ENCODE measurements at places on chromosomes 16 and 17.

DNA sequence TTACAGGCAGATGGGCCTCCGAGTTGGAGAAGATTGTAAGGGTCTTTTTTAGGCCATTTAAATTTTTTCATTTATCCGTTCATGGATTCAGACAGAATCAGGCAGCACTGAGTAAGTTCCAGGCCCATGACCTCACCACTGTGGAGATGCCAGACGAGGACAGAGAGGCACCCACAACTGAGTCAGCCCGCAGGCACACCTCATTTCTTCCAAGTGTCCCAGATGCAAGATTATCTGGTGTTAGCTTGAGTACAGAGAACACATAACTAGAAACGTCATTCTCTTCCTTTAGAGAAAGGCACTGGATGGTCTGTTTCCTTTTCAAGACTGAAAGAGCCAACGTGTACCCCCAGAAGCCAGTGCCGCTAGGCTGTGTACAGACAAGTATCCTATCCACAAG is 16.9 kb downstream of the CLEC16A start:
- no peak for DNase-seq

- DNase-seq, result no peak
Observed at GRCh38 chr17:59361916-59362810, 30.7 kb downstream of the YPEL2 start.

DNA sequence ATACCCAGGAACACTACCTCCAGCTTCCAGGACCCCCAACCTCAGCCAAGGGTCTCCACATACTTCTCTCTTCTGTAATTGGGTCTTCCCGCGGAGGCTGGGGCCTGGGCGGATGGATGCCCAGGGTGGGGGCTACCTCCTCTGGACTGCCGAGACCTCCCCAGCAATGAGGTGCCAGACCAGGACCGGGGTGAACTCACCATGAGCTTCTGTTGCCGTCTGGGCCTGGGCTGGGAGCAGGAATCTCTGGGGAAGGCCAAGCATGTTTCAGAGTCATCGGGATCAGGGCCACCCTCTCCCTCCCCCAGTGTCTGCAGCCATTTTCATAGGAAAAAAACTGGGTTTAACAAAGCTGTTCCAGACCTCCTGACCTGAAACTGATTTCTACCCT is 10.3 kb upstream of the BAHCC1 start:
- DNase-seq, result no peak

GRCh38 chr16:67509016-67509415 is 19.6 kb upstream of the RIPOR1 start:
- no peak for DNase-seq

DNA sequence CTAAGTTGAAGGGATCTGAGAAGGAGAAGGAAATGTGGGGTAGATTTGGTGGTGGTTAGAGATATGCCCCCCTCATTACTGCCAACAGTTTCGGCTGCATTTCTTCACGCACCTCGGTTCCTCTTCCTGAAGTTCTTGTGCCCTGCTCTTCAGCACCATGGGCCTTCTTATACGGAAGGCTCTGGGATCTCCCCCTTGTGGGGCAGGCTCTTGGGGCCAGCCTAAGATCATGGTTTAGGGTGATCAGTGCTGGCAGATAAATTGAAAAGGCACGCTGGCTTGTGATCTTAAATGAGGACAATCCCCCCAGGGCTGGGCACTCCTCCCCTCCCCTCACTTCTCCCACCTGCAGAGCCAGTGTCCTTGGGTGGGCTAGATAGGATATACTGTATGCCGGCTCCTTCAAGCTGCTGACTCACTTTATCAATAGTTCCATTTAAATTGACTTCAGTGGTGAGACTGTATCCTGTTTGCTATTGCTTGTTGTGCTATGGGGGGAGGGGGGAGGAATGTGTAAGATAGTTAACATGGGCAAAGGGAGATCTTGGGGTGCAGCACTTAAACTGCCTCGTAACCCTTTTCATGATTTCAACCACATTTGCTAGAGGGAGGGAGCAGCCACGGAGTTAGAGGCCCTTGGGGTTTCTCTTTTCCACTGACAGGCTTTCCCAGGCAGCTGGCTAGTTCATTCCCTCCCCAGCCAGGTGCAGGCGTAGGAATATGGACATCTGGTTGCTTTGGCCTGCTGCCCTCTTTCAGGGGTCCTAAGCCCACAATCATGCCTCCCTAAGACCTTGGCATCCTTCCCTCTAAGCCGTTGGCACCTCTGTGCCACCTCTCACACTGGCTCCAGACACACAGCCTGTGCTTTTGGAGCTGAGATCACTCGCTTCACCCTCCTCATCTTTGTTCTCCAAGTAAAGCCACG is 28.3 kb downstream of the STH start:
- DNase-seq, result no peak

DNA sequence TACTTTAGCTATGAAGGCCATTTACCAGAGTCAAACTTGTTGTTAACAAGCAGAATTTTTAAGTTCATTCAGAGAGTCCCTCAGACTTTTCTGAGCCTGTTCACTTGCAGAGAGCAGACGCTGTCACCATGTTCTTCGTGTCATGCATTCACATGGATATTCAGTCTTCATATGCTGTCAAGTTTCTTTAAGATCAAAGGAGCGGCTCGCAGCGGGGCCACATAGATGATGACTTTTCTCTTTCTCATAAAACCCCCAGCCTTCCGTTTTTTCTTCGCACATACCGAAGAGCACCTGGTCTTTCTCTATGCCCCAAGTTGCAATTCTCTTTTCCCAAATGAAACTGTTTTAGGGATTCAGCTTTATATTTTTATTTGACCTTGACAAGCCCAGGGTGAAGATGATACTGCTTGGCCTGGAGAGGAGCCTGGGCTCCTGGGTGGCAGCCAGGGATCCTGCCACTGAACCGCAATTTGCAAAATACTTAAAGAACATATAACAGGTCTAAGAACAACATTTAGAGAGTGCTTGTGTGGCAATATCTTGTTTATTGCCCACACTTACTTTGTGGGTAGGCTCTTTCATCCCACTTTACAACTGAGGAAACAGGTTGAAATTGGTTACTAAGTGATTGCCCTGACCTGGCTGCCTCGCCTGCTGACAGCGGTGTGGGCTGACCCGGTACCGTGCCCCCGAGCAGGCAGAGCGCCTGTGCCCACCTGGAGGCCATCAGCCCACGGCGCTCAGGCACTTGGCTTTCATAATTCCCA is 22.9 kb downstream of the SEC14L1 start:
- DNase-seq, result no peak

DNA sequence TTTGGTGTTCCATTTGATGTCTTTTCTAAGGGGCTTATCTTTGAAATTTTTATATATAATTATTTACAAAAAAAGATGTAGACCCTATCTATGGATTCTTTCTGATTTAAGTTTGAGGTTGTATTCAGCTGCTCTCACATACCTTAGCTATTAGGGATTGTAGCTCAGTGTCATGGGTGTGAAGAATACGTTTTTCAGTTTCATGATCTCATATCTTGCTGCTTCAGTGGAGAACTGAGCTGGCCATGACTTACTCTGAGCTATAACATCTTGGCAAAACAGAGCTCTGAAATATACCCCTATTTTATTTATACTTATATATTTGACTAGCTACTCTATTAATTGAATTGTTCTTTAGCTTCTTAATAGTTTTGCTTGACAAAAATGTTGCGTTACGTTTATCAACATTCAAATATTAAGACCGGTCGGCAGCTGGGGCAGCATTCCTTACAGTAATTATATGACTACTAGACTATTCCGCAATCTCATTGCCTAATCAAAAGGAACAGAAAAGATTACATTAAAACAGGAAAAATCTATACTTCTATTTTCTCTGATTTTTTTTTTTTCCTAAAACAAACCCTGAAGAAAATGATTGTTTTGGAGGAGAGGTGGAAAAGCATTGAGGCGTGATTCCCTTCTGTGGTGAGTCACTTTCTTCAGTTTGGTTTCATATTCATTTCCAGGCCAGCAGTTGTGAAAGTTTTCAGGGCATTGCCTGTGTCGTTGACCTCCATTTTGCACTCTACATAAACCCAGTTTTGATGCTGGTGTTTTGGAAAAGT is 24.1 kb upstream of the KRT24 start:
- no peak for DNase-seq

DNA sequence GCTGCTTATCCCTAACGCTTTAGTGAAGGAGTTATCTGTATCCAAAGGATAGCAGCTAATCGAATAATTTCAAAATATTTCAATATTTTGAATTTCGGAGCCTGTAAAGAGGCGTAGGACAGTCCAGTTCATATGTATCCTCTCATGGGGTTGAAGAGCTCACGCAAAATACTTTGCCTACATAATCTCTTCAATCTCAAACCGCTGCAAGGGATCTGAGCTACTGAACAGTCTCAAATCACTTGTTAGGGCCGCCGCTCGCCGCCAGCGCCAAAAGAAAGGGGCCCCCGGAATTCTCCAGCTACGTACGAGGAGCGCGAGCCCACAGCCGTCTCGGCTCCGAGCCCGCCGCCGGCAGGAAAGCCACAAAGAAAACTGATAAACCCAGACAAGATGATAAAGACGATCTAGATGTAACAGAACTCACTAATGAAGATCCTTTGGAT is 601 bp upstream of the RFWD3 start:
- DNase-seq, result peak; percentile 13

DNA sequence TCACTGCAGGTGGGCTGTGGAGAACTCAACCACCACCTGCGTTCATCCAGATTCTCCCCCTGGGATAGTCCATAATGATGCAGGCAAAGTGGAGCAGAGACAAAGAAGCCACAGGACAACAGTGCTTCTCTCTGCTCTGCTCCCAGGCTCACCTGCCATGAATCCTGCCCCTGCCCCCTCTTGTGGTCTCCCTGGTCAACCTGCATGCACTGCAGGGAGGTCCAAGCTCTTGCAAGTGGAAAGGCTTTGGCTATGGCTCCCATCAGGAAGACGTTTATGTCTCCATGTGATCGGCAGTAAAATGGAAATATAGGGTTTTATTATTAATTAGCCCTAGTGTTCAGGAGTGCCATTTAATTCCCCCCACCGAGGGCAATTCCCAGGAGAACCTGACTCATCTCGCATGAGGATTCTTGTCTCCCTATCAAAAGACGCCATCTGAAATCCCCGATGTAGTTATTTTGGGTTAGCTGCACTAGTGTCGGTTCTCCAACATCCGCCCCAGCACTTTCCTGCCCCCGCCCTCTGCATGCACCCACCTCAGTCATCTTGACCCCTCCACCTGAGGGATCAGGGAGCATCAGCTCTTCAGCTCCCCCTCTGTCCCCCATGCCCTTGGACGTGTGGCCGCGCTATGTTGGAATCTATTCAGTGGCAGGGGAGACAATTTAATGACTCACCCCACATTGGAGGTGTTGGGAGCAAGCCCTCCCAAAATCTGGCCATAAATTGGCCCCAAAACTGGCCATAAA is 91.8 kb downstream of the KCNJ12 start:
- DNase-seq, result no peak

DNA sequence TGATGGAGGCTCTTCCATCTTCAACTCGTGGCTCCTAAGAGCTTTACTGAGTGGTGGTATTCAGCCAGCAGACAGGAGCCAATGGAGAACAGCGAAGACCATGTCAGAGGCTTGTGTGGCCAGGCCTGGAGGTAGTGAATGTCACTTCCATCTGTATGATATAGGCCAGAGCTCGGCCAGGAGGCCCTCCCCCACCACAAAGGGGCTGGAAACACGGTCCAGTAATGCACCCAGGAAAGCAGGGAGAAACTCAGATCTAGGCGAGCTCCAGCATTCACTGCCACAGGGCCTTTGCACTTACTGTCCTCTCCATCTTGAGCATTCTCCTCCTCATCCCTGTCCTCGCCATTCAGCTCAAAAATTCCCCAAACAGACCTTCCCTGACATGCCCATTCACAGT is 555.3 kb upstream of the C16orf82 start:
- DNase-seq, result no peak

DNA sequence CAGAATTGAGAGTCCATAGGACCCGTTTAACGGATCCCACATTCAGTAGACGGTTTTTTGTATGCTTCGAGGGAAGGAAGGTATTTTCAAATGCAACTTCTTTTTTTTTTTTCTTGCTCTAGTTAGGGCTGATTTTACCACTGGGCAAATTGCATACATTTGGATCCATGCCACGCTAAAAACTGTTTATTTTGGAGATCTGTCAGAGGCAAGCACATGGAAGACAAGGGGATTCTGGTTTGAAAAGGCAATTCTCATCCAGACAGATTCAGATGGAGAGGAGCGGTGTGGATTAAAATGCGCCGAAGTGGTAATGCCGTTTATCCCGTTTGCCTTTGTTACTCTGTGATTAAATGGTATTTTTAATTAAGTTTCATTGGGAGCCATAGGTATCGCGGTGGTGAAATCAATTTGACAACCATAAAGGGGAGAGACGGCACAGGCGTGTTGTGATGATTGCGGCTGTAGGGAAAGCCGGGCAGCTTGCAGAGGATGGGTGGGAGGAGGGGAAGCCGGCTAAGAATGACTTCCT is 170.4 kb downstream of the IRX3 start:
- DNase-seq, result no peak

GRCh38 chr16:30697264-30698138 is 1.5 kb upstream of the SRCAP start:
- DNase-seq, result no peak

GRCh38 chr17:7213895-7214299 is 5.7 kb downstream of the DLG4 start:
- no peak for DNase-seq

DNA sequence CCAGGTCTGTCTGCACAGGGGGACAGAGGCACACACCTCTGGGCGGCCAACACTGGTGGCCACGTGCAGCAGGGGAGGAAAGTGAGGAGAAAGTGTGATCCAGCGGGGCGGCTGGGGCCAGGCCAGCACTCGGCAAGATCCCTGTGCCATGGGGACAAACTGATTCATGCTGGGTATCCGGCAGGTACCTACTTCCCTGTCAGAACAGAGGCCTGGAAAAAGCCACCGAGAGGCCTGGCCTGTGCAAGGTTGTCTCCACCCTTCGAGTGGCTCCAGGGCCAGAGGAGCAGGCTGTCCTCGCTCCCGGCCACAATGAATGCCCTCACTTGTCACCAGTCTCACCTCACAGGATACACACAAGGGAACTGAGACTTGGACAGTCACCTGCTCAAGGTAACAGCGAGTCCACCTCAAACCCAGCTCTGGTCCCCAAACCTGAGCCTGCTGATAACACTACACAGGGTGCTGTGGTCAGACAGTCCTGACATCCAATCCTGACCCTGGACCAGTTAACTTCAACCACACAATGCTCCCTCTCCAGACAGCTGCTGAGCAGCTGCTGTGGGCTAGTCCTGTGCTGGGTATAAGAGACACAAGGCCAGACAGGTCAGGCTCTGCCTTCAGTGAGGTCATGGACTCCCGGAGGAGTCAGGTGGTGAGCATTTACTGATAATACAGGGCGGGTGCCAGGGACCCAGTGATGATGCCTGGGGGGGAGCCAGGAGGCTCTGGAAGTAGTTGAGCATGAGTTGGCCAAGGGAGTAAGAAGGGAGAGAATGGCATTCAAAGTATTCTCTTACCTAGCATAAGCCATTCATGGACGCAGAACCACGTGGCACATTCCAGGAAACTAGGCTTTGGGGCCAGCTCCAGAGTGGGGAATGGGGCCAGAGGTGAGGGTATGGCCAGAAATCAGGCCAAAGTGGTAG is 53.0 kb downstream of the VAC14 start:
- no peak for DNase-seq

- DNase-seq, result no peak
Observed at GRCh38 chr16:64098451-64098850, 1023.4 kb downstream of the CDH11 start.

- no peak for DNase-seq
Observed at GRCh38 chr17:48530887-48531272, at the start of gene HOXB1. Gene HOXB1 (minus strand): TSS chr17:48531011. CDS start chr17:48530904, 107 bp downstream.
